Tibial artery (tissue), 4 donors: ENCODE measurements at places on chromosomes 7 and 10.

DNA sequence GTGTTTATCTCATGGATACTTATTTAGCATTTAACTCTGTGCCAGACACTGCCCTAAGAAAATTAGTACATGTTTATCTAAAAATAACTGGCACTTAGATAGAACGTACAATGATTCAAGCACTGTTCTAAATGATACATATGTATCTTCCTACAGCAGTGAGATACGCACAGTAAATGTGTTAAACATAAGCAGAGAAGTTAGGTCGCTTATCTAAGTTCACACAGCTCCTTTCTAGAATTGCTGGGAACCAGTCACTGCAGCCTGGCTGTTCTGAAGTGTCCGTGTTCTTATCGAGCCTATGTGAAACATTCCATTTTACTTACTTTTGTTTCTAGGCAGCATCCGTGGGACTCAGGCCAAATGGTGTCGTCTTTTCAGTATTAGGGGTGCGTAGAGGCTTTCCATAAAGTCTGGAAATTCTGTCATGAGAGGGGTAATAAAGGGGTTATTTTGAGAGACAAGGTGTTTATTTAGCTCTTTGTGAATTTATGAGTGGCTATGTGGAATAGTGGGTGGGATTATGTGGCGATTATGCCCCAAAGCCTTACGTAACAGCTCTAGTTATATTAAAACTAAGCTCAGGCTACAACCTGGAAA is 186.9 kb downstream of the SND1 start:
- H3K27ac ChIP-seq = no peak overlapping the region
- no peak for DNase-seq
- H3K4me1 ChIP-seq = no peaks in the 10 kb centered on the region
- no peaks in the 10 kb centered on the region for H3K27me3 ChIP-seq
- H3K4me3 ChIP-seq = no peak overlapping the region

DNA sequence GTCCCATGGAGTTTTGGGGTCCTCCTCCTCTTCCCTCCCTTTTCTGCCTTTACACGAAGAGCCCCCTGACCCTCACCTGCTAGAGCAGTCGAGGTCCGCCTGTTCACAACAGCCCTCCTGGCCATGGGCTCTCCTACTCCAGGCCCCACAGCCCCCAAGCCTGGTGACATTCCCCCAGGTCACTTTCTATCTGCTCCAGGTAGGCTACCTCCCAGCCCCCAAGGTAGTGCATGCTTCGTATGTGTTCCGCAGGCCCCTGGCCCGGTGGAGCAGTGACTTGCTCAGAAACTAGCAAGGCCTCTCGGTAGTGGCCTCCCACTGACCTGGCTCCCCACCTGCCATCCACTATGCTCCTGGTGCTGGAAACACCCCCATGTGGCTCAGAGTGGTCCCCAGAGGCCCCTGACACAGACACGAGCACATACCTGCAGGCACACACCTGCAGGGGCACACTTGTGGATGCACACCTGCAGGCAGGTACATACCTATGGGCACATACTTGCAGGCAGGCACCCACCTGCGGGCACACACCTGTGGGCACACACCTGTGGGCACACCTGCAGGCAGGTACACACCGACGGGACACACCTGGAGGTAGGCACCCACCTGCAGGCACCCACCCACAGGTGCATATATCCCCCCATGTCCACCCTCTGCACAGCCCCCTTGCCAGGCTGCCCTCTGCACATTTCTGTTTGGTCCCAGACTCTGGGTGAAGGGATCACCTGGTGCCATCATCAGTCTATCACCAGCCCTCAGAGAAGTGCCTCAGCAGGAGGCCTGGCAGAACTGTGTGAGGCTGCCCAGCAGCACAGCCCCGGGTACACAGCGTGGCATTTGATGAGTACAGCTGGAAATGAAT is 322.5 kb downstream of the PTPRN2 start:
- peaks cover 15% of the 10 kb centered on the region for H3K27me3 ChIP-seq
- no peak overlapping the region for H3K27ac ChIP-seq
- DNase-seq = no peak
- H3K4me1 ChIP-seq = no peaks in the 10 kb centered on the region
- H3K36me3 ChIP-seq = no peaks in the 10 kb centered on the region

DNA sequence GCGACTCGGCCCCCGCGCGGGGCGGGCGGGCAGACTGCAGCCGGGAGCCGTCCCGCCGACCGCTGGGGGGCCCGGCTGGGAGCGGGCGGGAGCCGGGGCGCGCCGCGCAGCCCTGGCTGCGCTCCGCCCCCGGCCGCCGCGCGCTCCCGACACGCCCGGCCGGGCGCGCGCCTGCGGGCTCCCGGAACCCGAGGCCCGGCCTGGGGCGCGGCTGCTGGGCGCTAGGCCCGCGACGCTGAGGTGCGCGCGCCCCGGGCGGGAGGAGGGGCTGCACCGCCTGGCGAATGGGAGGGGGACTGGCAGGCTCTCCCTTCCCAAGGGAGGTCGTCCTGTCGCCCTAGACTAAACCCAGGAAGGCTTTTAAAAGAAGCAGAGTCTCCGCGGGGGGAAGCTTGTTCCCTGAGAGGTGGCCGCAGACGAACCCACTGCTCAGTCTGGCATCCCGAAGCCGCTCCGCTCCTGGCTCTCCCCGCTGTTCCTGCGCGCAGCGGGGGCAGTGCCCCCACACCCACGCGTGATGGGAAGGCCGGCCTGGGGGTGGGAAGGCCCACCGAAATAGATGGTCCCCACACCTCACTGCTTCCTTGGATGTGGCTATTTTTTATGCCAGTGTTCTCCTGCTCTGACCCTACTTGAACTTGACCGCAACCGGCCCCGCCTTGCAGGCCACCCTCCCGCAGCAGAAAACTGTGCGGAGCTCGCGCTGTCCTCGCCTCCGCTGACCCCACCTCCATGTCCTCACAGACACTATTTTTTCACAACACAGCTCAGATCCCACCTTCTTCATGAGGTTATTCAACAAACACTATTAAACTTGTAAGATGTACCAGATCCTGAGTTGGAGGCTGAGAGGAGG is at the start of gene VOPP1:
Gene VOPP1 (minus strand): TSS at position 125 of the 856 bp plus-strand sequence. CDS start 178 bp downstream, outside the sequence.
- H3K36me3 ChIP-seq = no peaks in the 10 kb centered on the region
- H3K27ac ChIP-seq = peak within 1 kb of the TSS; percentile 88
- no peaks in the 10 kb centered on the region for H3K27me3 ChIP-seq
- H3K4me1 ChIP-seq = peaks cover 18% of the 10 kb centered on the region
- DNase-seq = peak; percentile 77
- H3K4me3 ChIP-seq = peak within 1 kb of the TSS; percentile 75

DNA sequence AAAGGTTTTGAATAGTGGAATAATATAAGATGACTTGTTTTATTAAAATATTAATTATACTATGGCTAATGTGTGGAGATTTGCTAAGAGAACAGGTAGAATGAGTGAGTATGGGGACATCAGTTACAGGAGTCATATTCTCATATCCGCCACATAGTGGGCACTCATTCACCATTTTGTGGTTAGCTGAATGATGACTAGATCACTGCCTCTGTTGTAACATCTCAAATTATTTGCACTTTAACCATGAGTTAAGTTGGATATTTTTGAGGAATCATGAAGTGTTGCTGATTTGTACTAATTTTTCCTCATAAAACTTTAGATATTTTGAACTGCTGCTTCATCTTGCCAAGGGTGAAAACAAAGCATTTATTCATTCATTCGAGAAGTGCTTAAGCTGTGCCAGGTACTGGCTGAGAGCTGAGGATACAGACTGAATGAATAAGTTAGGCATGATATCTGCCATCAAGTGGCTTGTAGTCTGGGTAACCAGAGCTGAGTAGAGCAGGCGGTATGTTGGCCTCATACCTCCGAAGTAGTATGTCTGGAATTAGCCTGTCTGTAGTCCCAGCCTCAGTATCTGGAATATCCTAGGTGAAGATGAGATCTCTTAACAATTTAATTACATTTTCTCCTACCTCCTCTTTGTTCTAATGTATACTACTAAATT is 100.5 kb downstream of the ZEB1 start:
- H3K27ac ChIP-seq = no peak overlapping the region
- DNase-seq = no peak
- H3K27me3 ChIP-seq = no peaks in the 10 kb centered on the region
- no peaks in the 10 kb centered on the region for H3K36me3 ChIP-seq
- H3K4me1 ChIP-seq = peaks cover 4% of the 10 kb centered on the region

- H3K4me3 ChIP-seq = peak overlapping the region; percentile 82
- H3K27ac ChIP-seq = peak overlapping the region; percentile 48
- no peak for DNase-seq
These were observed 642 bp downstream of the STK32C start for GRCh38 chr10:132306864-132307751.

DNA sequence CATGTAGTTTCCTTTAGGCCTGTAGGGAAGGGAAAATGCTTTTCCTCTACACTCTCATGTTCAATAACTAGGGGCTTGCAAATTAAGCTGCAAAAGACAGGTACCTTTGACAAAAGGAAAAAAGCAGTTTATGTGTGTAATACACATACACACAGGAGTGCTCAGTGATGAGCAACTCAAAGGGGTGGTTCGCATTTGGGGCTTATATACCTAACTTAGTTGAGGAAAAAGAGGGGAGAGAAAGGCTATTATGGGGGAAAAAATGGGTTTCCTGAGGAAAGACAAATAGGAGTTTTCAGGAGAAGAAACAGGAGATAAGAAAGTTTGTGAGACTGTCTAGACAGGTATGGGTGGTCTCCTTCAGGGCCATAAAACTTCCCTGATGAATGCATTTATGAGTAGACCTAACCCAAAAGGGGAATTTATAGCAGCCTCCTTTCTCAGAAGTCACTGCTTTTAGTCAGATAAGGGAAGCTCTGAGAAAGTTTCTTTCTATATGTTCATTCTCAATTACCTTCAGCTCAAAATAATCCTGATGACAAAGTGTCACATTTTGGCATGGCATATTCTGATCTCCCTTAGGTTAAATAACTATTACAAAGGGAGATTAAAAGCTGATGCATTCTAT is 55.2 kb upstream of the EZH2 start:
- no peak for DNase-seq
- H3K36me3 ChIP-seq = no peaks in the 10 kb centered on the region
- H3K4me3 ChIP-seq = no peak overlapping the region
- no peak overlapping the region for H3K27ac ChIP-seq
- no peaks in the 10 kb centered on the region for H3K27me3 ChIP-seq

- no peak for DNase-seq
- H3K4me1 ChIP-seq = no peaks in the 10 kb centered on the region
- H3K27ac ChIP-seq = no peak overlapping the region
- no peaks in the 10 kb centered on the region for H3K36me3 ChIP-seq
- H3K4me3 ChIP-seq = no peak overlapping the region
These were observed 126.9 kb downstream of the IPMK start for GRCh38 chr10:58140691-58141347.

DNA sequence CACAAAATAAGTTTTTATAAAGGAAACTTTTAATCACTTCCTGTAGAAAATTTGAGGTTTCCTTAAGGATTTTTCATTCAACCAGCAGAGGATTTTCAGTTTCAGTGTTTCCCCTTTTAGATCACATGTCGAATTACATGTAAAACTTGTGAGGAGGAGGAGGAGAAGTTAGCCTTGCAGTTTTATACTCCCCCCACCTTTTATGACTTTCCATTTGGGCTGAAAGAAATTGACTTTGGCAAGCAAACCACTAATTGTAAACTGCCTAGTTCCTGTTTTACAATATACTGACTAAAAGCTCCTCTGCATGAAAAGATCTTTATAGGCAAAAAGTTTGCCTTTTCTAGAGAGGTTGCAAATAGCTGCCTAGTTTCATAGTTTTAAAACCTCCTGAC is 3.0 kb downstream of the BAMBI start:
- no peaks in the 10 kb centered on the region for H3K27me3 ChIP-seq
- DNase-seq = no peak
- H3K27ac ChIP-seq = peak overlapping the region; percentile 16
- H3K36me3 ChIP-seq = peaks cover 5% of the 10 kb centered on the region
- peaks cover 38% of the 10 kb centered on the region for H3K4me1 ChIP-seq

DNA sequence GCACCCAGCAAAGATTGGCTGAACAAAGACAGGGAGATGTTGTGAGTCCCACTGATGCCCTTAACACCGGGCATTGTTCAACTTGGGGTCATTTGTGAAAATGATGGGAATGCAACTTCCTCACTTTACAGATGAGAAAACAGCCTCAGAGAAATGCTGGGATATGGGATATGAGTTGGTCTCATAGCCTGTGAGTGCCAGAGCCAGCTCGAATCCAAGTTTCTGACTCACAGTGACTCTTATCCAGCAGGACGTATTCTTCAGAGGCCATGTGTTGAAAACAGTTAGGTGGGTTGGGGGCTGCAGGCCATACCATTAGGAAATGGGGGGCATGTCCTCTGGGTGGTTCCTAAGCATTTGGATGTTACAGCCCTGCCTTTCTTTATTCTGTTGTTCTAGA is 45.2 kb downstream of the KIAA1217 start:
- H3K36me3 ChIP-seq = no peaks in the 10 kb centered on the region
- H3K27ac ChIP-seq = no peak overlapping the region
- no peak for DNase-seq
- H3K4me1 ChIP-seq = no peaks in the 10 kb centered on the region
- H3K27me3 ChIP-seq = no peaks in the 10 kb centered on the region

DNA sequence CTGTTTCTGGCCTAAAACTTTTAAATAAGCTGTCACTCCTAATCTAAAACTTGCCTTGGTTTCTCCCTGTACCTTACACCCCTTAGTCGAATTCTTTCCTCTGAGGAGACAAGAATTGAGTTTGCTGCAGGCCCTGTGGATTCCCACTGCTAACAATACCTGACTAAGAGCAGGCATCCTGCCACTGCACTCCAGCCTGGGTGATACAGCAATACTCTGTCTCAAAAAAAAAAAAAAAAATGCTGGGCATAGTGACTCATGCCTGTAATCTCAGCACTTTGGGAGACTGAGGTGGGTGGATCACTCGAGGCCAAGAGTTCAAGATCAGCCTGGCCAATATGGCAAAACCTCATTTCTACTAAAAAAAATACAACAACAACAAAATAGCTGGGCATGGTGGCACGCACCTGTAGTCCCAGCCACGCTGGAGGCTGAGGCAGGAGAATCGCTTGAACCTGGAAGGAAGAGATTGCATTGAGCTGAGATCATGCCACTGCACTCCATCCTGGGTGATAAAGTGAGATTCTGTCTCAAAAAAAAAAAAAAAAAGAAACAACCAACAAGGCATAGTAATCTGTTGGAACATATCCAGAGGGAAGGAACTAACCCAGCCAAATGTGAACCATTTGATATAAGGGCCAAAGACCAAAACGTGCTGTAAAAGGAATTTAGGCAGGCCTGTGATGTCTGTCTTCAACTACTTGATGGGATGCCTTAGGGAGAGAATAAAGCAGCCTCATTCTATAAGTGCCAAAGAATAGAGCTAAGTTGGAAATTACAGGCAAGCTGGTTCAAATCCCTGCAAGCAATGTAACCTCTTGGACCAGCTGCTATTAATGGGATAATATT is 732.7 kb upstream of the AUTS2 start:
- H3K27ac ChIP-seq = no peak overlapping the region
- no peaks in the 10 kb centered on the region for H3K27me3 ChIP-seq
- no peak overlapping the region for H3K4me3 ChIP-seq
- H3K36me3 ChIP-seq = no peaks in the 10 kb centered on the region
